Fibroblast of skin of left biceps (primary cell): ENCODE measurements at places on chromosomes 2 and 18.

GRCh38 chr2:221455214-221455613 lies 116.9 kb downstream of the EPHA4 start:
- no peak for DNase-seq

- no peak for DNase-seq
Observed at GRCh38 chr18:5992381-5992780, 97.1 kb upstream of the TMEM200C start.

DNA sequence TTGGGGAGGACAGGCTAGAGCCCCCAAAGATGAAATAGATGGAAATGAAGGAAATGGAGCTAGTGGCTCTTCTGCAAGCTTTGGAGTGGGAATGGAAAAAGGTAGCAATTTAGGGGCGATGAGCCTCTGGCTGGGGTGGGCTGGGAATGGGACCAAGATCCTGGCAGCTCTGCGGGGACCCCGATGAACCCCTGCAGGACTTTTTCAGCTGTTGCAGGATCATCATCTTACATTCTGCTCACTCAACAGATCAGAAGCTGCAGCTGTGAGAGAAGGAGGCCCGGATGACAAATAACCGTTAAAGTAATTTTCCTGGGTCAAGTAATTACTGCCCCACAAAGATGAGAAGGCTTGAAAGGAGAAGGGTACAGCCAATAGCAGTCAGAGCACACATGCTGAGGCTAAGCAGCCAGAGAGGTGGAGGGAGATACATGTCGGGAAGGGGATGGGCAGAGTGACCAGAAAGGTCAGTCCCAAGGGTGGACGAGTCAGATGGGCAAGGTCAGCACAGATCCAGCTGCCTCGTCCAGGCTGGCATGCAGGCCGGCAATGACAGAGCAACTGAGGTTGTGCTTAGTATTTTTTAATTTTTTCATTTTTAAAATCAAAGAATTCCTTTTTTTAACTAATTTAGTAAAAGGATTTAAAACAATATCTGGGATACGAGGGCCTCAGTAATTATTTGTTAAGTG lies 245.0 kb upstream of the RAB6C start:
- DNase-seq, result no peak

DNA sequence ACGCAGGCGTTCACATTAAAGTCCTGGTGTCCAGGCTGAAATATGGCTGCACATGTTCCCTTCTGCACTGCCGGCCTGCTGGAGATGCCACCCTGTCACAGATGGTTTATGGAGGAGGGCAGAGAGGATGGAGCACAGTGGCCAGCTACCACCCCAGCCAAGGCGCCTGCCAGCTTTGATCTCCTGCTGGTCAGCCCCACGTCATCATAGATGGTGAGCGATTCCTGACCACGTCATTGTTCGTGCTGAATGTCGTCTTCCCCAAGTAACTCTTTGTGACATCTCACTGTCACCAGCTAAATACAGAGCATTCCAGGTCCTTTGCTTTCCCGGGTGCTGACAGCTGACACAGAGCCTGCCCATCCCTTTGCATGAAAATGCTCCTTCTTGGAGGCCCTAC lies 248.3 kb downstream of the TTC32 start:
- no peak for DNase-seq

GRCh38 chr2:71505770-71506140 lies 52.4 kb downstream of the DYSF start:
- DNase-seq, result no peak

GRCh38 chr2:42185220-42185921 lies 16.2 kb downstream of the EML4 start:
- no peak for DNase-seq

GRCh38 chr18:70219688-70220087 lies 14.2 kb upstream of the RTTN start:
- no peak for DNase-seq

DNA sequence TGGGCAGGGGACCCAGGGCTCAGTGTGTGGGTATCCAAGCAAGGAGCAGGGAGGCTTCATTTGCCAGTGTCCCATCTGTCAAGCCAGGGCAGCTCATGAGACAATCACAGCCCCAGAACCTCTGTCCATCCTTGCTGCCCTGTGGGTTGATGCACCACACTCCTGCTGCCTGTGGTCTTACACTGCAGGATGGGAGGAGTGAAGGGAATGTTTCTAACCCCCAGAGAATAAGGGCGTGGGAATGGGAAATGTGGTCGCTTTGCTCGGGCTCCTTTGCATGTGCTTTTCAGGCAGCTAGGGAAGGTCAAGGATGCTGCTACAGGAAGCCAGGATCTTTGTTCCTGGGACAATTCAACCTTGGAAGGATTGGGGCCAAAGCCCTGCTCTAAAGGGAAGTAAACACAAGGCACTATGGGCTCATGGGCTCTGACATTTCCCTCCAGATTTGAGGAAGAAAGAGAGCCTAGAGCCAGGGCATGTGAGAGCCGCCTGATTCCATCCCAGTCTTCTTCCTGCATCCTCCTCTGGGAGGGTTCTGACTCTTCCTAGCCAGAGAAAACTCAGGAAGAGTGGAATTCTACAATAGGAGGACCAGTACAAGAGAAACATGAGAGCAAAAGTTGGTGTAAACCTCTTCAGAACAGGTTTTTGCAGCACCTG lies 18.8 kb upstream of the MAP3K20 start:
- no peak for DNase-seq
